ENCODE measurements at places on chromosomes 3 and 15.

DNA sequence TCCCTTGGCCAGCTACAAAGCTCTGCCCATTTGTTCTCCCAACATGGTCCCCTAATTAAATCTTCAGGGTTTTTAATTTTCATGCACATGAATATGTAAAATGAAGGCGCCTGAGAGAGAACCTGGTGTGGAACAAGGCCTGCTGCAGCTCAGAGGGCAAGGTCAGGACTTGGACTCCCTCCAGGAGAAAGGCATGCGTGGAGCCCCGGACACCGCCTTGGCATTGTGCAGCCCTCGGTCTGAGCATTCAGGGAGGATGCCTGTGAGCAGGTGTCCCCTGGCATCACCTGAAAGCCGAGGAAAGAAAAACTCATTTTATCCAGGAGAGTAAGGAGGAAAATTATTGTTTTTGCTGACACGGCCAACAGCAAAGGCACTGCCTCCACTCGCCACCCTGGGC, 33.8 kb upstream of the EPHB1 start:
- DNase-seq, result no peak

GRCh38 chr3:50189274-50189673, 2.1 kb upstream of the GNAT1 start:
- no peak for DNase-seq

- no peak for DNase-seq
These were observed 155.2 kb downstream of the GSK3B start for GRCh38 chr3:119939077-119939476.

GRCh38 chr15:60135961-60136360, 131.8 kb downstream of the FOXB1 start:
- no peak for DNase-seq

DNA sequence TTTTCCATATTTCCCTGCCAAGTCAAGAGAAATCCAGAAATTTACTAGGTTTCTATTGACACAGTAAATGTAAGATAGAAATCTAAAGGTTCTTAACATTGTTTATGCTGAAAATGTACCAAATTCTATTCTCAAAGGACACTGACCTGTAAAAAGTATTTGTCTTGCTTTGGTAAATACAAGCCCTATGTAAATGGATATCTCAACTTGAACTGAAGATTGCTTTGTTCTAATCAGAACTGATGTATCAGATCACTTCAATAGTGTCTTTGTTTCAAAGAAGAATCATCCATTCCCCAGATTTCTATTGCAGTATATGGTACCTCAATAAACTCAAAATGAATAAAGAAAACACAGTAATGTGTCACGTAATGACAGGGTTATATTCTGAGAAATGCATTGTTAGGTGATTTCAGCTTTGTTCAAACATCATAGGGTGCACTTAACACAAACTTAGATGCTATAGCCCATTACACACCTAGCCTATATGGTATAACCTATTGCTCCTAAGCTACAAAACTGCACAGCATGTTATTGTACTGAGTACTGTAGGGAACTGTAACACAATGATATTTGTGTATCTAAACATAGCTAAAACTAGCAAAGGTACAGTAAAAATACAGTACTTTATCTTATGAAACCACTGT, 143.5 kb upstream of the NECTIN3 start:
- DNase-seq, result no peak

- DNase-seq, result no peak
These were observed 16.1 kb upstream of the CPNE9 start for GRCh38 chr3:9687514-9687913.

GRCh38 chr3:178948546-178948945, 123.1 kb downstream of the ZMAT3 start:
- no peak for DNase-seq

DNA sequence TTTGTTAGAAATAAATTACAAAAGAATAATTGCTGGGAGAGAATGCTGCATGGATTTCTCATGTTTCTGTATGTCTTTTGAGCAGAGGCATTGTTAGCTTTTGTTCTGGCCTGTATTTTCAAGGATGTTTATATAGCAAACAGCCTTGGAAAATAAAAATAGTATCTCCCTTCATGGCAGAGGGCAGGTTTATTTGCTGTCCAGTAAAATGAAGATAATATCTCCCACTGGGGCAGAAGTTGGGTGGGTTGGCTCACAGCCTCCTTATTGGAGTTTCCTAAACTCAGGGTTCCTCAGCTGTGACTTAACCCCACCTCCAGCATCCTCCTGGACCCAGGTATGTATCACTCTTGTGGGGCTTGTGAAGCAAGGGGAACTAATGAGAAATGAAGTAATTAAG, 43.7 kb upstream of the THSD4 start:
- no peak for DNase-seq

DNA sequence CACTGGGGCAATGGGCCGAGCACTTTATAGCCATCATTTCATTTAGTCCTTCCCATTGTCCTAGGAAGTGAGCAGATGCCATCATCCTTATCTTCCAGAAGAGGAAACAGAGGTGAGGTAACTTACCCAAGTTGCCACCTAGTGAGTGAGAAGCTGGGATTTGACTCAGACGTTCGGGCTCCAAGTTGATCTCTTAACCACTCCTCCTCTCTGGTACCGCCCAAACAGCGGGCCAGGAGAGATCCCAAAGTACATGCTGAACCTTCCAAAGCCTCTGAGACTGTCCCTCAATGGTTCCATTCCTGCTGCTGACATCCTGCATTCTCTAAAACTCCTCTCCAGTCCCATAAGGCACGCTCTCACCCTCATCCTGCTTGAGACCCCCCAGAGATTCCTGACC, 56.2 kb downstream of the EXOG start:
- DNase-seq, result no peak

Measured in stimulated activated CD4-positive, alpha-beta T cell treated with anti-CD3 and anti-CD28 coated beads, TNF-alpha, amount 100 ng/mL, for 24 hours (primary cell).